ENCODE measurements at places on chromosomes 5 and 9.
A peak's percentile ranks its signal among the peaks of the same experiment; 100 is the strongest.

GRCh38 chr5:86838083-86838482, 220.3 kb downstream of the COX7C start:
- DNase-seq, result no peak

DNA sequence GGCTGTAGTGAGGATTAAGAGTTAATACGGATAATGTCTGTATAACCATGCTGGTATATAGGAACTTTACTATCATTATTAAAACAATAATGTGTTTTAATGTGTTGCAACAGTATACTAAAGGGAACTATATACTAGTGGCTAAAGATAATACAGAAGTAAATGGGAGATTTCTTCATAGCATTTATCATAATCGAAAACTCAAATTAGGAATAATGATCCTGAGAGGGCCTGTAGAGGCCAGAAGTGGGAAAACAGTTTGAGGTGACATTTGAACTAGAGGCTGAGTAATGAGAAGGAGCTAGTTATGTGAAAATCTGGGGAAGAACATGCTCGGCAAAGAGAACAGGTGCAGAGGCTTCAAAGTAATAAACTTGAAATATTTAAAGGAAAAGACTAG, 2.9 kb downstream of the TCERG1 start:
- DNase-seq, result no peak

DNA sequence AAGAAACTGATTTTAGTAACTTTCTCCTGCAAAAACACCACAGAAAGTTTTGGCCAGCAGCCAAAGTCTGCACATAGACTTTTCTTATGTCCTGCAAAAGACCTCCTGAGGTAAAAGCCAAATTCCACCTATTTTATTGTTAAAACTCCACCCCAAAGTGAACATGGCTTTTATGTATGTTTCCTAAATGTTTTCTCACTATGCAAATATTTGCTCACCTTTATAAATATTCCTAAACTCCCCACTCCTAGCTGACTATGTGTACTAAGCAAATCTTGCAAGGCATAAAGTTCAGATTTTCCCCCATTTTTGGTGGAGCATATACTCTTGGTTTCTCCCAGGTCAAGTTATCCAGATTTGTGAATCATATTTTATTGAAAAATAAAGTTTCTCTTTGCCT, 446.2 kb downstream of the DNAH5 start:
- DNase-seq, result no peak

- DNase-seq, result no peak
Measured at GRCh38 chr5:14347522-14347921, 204.4 kb downstream of the TRIO start.

GRCh38 chr5:16936150-16936988, at the start of gene MYO10:
Gene MYO10, minus strand, starts transcription at chr5:16936288. Its CDS starts 480 bp downstream, at chr5:16935808.
- DNase-seq, result peak; percentile 71

Measured in stimulated activated CD4-positive, alpha-beta T cell treated with anti-CD3 and anti-CD28 coated beads, Interleukin-15, amount 100 ng/mL, for 24 hours (primary cell).